ENCODE measurements at places on chromosomes 16 and 17.

DNA sequence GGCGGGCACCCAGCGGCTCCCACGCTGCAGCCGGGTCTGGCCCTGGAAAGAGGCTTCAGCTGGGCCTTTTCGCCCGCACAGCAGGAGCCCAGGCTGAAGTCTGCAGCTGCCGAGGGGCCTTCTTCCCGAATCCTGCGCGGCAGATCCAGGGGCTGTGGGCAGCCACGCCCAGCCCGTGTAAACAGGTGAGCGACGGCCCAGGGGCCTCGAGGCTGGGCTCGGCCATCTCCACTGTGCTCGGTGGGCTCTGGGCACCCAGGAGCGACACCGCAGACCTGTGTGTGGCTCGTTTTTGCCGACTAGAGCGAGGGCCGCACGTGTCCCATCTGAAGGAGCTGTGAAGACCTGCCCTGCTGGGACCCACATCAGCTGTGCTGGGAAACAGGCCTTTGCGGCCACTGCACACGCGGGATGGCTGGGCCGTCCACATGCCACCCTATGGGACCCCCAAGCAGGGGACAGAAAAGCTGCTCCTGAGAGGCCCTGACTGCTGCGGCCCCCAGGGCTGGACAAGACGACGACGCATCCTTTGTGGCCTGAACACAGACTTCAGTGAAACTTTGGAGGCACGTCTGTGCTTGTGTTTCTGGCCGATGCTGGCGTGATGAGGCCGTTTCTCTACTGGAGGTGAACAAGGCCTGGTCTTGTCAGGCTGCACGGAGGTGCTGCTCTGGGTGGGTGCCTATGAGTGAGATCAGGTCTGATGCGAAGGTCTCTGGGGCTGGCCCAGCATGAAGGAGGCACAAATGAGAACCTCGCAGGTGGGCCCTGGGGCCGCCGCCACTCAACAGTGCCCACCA, 5.2 kb upstream of the APRT start:
- DNase-seq: no peak

DNA sequence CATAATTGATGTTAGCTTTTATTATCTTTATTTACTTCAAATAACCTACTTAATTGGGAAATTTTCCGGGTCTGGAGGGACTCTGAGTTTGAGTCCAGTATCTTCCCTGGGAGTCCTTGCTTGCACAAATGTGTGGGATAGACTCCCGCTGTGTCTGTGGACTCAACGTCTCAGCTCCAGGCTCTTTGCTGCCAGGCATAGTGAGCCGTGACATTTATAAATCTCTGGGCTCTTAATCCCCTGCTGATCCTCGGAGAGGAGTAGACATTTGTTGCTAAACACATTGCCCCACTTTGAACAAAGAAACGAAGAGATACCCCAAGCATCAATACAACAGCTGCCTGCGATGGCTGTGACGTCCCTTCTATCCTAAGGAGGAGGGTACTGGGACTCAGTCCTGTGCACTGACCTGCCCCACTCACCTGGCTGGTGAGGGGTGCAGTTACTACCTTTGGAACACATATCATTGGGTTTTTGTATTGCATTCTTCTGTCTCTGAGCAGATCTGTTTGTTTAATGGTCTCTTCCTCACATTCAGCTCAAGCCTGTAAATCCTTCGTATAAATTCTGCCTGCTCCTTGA, 316.9 kb downstream of the HAPSTR1 start:
- no peak for DNase-seq

GRCh38 chr17:46195939-46196716, 2.9 kb upstream of the KANSL1 start:
- DNase-seq: no peak

GRCh38 chr17:22669721-22670120, 977.4 kb downstream of the KCNJ18 start:
- no peak for DNase-seq

DNA sequence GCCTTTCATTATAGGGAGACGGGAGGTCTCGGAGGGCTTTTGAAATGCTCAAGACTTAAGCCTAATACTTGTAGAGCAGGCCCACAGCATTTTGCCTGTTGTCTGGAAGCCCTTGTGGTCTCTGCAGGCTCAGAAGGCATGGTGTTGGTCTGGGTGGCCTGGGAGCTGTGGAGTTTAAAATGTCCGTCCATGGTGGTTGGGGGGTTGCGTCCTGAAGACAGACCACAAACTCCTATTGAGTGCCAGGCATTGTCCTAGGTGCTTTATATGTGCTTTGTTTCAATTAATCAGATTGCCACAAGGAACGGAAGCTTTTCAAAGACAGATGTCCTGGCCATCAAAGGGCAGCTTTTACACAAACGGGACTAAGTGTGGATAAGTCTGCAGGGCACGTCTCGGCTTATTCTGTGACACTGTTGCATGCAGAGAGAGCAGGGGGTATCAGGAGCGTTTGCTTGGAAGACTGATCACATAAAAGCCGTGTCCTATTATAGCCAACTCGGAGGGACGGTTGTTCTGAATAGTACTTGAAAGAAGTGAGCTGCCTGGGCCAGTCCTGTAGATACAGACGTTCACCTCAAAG, 7.8 kb downstream of the NTN1 start:
- DNase-seq: no peak

DNA sequence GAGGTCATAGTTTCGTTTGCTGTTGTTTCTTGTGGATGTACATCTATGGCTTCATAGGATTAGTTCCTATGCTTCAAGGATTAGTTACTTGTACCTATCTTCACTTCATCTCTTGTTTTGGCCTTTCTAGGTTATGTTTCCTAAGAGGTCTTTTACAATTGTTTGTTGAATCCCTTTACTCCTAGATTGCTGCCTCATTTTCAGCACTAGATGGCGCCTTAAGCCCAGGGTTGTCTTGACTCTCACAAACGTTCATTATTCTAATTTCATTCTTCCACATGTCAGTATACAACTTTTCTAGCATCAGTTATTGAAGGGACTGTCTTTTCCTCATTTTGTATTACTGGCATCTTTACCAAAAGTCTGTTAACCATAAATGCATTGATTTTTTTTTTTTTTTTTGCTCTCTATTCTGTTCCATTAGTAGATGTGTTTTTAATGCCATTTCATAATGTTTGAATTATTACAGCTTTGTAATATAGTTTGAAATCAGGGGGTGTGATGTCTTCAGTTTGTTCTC, 45.0 kb upstream of the NACA2 start:
- DNase-seq: no peak

DNA sequence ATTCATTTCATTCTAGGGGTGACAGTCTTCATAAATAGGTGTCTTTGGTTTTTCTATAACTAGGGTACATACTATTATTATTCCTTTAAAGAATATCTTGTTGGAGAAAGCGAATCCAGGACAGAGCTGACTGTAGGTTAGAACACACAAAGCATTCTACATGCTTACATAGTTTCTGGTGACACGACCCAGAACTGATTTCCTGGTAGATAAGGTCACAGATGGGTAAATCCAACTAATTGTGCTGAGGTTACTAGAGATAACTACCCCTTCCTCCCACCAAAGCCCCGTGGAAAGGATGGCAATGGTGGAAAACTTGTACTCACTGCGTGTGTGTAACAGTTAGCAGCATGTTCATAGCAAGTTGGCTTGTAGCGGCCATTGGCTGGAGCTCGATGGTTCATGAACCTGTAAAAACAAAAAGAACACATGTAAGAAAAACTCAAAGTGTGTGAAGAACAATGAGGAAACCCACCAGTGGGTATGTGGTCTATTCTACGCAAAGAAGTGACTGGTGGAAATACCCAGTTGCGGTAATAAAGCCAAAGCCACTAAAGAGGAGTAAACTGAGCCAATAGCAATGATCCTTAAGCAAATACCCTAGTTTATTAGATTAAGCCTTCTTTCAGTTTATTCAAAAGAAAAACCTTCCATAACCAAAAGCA, 7.7 kb downstream of the MMD start:
- DNase-seq: no peak

DNA sequence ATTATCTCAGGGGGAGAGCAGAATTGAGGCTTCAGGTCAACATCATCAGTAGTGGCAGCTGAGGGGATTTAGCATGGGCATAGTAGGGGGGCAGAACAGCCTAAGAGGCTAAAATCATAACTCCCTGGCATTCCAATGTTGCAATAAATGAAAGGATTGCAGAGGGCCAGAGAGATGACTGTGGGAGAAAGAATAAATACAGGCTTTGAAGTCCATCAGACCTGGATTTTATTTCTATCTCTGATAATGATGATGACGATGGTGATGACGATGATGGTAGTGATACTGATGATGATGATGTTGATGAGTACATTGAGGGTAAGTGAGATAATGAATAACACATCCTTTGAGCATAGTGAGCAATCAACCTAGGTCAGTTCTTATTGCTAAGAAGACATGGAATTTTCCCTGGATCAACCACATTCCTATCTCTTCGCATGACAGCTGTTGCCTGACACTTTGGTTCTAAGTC, 107.4 kb upstream of the CDH11 start:
- no peak for DNase-seq

DNA sequence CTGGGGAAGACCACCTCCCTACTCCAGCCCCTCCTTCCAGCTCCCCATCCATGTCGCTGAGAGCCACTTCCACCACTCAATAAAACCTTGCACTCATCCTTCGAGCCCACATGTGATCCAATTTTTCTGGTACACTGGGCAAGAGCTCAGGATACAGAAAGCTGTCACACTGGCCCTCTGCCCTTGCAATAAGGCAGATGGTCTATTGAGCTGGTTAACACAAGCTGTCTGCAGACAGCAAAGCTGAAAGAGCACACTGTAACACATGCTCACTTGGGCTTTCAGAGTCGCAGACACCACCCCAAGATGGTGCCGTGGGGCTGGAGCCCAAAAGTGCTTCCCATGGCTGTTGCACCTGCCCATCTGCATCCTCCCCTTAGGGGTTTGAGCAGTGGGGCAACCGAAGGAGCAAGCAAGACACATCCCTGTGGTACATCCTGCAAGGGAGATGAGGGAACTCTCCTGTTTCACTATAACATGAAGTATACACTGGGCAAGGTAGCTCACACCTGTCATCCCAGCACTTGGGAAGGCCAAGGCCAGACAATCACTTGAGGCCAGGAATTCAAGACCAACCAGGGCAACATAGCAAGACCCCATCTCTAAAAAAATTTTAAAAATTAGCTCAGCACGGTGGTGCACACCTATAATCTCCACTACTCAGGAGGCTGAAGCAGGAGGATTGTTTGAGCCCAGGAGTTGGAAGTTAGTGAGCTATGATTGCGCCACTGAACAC, 52.8 kb upstream of the C17orf78 start:
- DNase-seq: no peak

GRCh38 chr17:3771140-3771539, 29.8 kb downstream of the ITGAE start:
- no peak for DNase-seq

DNA sequence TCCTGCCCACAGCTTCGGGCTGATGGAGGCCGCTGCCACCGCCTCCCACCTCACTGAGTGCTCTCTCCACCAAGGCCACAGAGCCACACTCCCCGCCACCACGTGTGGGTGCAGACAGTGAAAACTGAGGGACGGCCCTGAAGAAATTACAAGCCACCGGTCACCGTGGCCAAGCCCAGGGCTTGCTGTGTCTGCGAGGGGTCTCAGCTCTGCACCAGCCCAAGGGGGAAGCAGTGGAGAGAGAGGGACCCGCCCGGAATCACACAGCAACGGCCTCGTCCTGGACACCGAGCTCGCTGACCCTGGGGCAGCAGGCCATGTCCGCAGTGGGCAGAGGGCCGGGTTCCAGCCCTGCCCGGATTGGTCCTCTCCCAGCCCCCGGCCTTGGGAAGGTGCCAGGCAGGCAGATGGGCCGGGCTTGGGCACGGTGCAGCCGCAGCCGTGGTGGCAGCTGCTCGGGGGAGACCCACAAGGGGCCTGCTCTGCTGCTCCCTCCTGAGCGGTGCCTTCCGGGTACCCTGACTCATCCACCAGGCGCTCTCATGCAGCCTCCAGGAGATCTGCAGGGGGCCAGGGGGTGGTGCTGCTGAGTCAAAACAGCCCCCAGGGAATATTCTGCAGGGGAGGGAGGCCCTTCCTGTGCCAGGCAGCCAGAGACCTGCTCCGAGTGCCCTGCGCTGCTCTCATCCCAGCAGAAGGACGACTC, 52.0 kb downstream of the CBFA2T3 start:
- DNase-seq: no peak

- no peak for DNase-seq
Measured at GRCh38 chr16:50596762-50597450, 48.7 kb downstream of the NKD1 start.

GRCh38 chr16:8950580-8951077, 13.1 kb downstream of the USP7 start:
- no peak for DNase-seq

GRCh38 chr16:85637808-85638647, 24.9 kb downstream of the GSE1 start:
- DNase-seq: peak; percentile 80

- no peak for DNase-seq
Measured at GRCh38 chr17:78122931-78123249, 5.7 kb downstream of the TMC6 start.

- DNase-seq: peak; percentile 37
Measured at GRCh38 chr17:55769625-55770000, 18.8 kb downstream of the PCTP start.

- DNase-seq: no peak
Measured at GRCh38 chr16:77085981-77086380, 105.0 kb upstream of the MON1B start.

- DNase-seq: peak; percentile 16
Measured at GRCh38 chr17:72063262-72063661, 57.6 kb upstream of the SOX9 start.

- DNase-seq: no peak
Measured at GRCh38 chr16:55948230-55948629, 73.1 kb upstream of the CES5A start.

DNA sequence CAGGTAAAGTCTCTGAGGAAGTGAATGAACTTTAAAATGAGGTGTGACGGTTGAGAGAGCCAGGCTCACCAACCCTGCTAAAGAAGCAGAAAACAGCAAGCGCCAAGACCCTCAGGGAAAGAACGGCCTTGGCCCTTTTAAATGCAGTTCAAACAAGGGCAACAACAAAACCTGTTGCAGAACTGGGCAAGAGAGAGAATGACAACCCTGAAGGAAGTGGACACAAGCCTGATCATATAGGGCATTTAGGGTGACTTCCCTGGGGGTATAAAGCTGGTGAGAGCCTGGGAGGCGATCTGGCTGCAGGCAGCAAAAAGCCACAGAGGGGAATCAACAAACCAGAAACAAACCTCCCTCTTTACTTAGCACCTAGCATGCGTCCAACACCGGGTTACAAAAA, 1.0 kb downstream of the CPPED1 start:
- DNase-seq: no peak

DNA sequence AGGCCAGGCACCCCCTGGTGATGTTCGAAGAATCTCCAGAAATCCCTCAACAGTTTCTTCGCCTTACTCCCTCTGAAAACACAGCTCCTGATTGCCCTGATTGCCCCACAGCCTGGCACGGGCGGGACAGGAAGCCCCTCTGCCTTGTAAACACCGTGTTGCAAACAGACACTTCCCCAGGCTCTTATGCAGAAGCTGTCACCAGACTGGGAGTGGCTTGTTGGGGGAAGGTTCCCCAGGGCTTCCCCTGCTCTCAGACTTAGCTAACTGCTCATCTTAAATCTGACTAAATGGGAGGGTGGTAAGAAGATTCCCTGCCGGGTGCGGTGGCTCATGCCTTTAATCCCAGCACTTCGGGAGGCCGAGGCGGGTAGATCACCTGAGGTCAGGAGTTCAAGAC, 11.2 kb downstream of the PIK3R5 start:
- peak; percentile 49 for DNase-seq

GRCh38 chr16:51888534-51888933, 658.4 kb downstream of the TOX3 start:
- DNase-seq: no peak
